ENCODE measurements at places on chromosomes 12 and 14. TPM values are rescaled to one million over a fixed set of nuclear protein-coding genes. Genes with fewer than 3 reads are reported as not detected.

PPP4R4 gene
- 3.0 TPM for total RNA-seq

RNASE7 gene
- total RNA-seq, result not detected

ACVR1B gene
- total RNA-seq, result 5.3 TPM

CD4 gene
- total RNA-seq, result 215 TPM

CCDC196 gene
- total RNA-seq, result not detected

TDRD9 gene
- total RNA-seq, result 0.39 TPM

TEX52 gene
- not detected for total RNA-seq

GPX2 gene
- not detected for total RNA-seq

RNASE3 gene
- not detected for total RNA-seq

ZNF891 gene
- 3.0 TPM for total RNA-seq

RPGRIP1 gene
- total RNA-seq, result not detected

RND1 gene
- 1.2 TPM for total RNA-seq

CCDC184 gene
- total RNA-seq, result 0.22 TPM

KRT2 gene
- not detected for total RNA-seq

CYP46A1 gene
- 0.20 TPM for total RNA-seq

FAIM2 gene
- total RNA-seq, result not detected

HNF1A gene
- not detected for total RNA-seq

CLEC4D gene
- total RNA-seq, result not detected

ASCL1 gene
- total RNA-seq, result not detected

HCAR1 gene
- total RNA-seq, result 0.46 TPM

NGB gene
- not detected for total RNA-seq

SIRT4 gene
- 1.6 TPM for total RNA-seq

PARPBP gene
- 18.9 TPM for total RNA-seq

EXOC3L4 gene
- not detected for total RNA-seq

DIO3 gene
- not detected for total RNA-seq
